Fibroblast of lung (primary cell): ENCODE measurements at places on chromosomes 16 and 17. TPM values are rescaled to one million over a fixed set of nuclear protein-coding genes. Genes with fewer than 3 reads are reported as not detected.

Gene SCNN1B
- total RNA-seq = not detected in 2 replicates

Gene KRTAP4-6
- not detected in 2 replicates for total RNA-seq

Gene RNF157
- 0.51 and 3.1 TPM in 2 replicates for total RNA-seq

Gene CCL22
- not detected in 2 replicates for total RNA-seq

Gene SLC22A31
- 0.17 and 0.26 TPM in 2 replicates for total RNA-seq

Gene CSH2
- total RNA-seq = not detected in 2 replicates

Gene CBLN1
- total RNA-seq = not detected in 2 replicates

Gene LITAFD
- total RNA-seq = not detected in 2 replicates

Gene PIRT
- total RNA-seq = not detected in 2 replicates

Gene TBC1D16
- total RNA-seq = 26.2 and 30.4 TPM in 2 replicates

Gene BRICD5
- total RNA-seq = 1.3 and 1.5 TPM in 2 replicates
